ENCODE measurements at places on chromosomes 16 and 17. TPM values are rescaled to one million over a fixed set of nuclear protein-coding genes. Genes with fewer than 3 reads are reported as not detected.

Gene RHBDF1
- 29.3 TPM for total RNA-seq

Gene JPH3
- 2.3 TPM for total RNA-seq

Gene HS3ST6
- 1.5 TPM for total RNA-seq

Gene CRYBA1
- total RNA-seq = not detected

Gene PRSS33
- not detected for total RNA-seq

Gene OR1F1
- total RNA-seq = 0.17 TPM

Gene CAPNS2
- not detected for total RNA-seq

Gene KRT27
- total RNA-seq = not detected

Gene GAST
- total RNA-seq = not detected

Gene ASB16
- 0.32 TPM for total RNA-seq

Gene MYH8
- not detected for total RNA-seq

Gene CD300C
- total RNA-seq = not detected

Gene SOST
- total RNA-seq = not detected

All from A549 treated with Mapracorat at 1 μM for 4 hours (cell line).